ENCODE measurements at places on chromosomes 6 and 20.

DNA sequence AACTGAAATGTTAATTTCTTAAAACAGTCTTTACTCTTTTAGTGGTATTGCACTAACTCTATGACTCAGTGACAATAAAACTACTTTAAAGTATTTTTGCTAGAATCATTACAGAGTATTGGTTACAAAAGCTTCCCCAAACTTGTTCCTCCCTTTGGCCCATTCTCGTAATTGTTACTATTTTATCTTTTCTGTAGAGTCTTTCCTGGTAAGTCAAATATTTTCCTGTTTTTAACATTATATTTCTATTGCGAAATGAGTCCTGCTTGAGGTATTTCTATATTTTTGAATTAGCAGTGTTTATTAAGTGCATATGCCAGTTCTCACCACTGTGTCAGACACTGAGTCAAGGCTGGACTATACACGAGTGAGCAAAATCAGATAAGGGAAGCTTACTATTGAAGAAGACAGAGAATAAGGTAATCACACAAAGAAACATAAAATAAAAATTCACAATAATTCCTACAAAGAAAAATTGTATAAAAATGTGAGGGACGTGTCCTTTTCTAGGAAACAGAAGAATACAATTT is 970.5 kb downstream of the EYS start:
- no peak for DNase-seq

DNA sequence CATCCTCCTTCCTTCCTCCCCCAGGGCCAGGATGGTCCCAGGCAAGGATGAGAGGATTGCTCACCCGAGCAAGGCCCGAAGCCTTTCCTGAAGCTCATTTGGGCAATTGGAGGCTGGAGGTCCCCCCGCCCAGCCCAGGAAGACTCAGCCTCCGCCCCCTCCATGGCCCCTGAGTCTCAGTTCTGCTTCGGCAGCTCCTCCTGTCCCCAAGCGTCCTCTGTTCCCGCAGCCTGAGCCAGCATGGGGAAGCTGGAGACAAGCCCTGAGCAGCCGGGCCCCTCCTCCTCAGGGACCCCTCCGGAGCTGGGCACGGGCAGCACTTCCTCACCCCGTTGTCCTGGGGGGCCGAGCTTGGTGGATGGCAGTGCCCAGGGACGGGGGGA is 26.0 kb downstream of the SLC17A9 start:
- no peak for DNase-seq

DNA sequence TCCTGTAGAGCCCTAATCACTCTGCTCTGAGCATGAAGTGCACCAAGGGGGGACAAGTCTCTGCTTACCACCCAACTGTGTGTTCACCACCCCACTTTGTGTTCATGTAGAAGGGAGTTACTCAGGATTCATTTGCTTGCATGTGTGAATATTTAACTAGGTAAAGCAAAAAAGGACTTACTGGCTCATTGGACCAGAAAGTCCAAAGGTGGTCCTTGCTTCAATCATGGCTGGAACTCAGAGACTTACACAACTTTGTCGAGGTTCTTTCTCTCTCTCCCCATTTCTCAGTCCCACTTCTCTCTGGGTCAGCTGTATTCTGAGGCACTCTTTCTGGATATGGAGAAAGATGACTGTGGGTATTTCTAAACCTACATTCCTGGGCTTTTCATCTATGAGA is 4.0 kb downstream of the TMEM200A start:
- DNase-seq = no peak

- DNase-seq = peak; percentile 58
Measured at GRCh38 chr6:12761376-12762115, 45.0 kb downstream of the PHACTR1 start.

- no peak for DNase-seq
Measured at GRCh38 chr20:56773749-56774148, 144.6 kb downstream of the TFAP2C start.

DNA sequence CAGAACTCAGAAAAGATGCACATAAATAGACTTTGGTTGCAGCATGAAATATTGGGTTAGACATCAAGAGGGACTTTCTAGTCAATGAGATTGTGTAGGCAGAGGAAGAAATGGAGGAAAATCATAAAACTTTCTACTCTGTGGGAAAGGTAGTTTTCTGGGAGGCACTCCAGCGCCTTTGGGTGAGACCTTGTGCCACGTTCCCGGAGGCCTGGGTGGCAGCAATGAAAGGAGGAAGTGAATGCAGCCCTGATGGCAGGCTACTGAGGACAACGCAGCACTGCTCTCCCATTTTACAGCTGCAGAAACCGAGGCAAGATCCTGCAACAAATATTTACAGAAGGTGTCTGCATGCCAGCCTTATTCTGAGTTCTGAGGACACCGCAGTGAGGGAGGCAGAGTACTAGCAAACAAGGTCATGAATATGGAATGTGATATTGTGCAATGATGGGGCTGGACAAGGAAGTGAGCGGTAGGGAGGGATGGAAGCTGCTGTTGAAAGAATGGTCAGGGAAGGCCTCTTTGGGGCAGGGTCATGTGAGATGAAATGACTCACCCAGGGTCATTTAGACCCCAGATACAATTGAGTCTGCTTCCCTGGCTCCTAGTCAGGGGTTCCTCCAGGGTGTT is 159.1 kb downstream of the TFAP2C start:
- peak; percentile 85 for DNase-seq

- no peak for DNase-seq
Measured at GRCh38 chr6:4327841-4328240, 192.5 kb upstream of the ECI2 start.

DNA sequence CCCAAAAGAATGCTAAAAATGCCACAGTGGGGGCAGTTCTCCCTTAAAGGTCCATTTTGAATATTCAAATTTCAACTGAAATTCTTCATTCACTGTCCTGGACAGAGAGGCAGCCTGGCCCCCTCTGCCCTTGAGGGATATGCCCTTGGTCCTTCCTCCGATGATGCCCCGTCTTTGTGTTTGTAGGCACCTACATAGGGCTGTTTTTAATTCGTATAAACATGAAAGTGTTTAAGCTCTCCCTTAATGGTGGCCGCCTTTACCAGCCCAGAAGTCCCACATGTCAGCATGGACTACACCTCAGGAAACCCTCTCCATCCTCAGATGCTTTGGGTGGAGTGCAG is 70.2 kb downstream of the SSR1 start:
- no peak for DNase-seq

GRCh38 chr20:568673-569415 is 25.3 kb upstream of the CSNK2A1 start:
- no peak for DNase-seq

DNA sequence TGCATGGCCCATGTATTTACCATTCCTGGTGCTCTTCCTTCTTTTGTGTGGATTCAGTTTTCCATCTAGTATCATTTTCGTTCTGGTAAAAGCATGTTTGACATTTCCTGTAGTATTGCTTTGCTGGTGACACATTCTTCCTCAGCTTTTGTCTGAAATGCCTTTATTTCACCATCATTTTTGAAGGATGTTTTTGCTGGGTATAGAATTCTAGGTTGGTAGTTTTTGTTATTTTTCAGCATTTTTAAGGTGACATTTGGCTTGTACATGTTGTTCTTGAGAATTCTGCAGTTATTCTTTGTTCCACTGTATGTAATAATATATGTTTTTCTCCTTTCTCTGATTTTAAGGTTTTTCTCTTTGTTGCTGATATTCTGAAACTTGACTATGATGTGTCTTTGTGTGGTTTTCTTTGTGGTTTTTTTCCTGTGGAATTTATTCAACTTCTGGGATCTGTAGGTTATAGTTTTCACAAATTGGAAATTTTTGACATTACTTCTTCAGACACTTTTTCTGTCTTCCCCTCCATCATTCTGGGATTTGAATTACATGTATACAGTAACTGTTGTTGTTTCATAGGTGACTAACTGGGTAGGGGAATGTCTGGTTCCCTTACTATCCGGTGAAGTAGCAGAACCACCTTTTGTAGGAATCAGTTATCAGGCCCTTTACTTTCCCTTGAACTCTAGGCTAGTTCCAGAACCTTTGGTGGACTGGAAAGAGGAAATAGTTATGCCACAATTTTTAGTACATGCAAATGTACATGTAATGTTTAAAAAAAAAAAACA is 30.2 kb downstream of the SNX9 start:
- DNase-seq = no peak

DNA sequence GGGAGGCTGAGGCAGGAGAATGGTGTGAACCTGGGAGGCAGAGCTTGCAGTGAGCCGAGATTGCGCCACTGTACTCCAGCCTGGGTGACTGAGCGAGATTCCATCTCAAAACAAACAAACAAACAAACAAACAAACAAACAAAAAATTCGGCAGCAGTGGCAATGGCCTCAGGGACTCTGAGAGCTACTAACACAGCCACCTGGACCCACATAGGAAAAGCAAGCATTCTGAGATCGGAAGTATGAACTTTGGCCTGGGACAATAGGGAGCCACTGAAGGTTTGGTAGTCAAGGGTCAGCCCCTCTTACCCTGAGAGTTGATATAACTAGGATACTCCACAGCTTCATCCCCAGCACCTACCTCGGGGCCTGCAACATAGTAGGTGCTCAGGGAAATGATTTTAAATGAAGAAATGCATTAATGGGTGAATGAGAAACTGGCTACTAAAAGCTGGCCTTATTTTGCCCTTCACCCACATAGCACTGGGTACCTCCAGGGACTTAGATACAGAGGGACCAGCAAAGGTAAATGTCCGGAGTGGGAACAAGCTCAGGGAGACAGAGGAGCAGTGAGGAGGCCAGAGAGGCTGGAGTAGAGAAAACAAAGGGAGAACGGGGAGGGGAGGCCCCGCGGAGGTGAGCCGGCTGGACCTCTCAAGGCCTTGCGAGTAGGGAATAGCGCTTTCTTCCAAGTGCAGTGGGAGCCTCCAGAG is 46.6 kb upstream of the PTGIS start:
- DNase-seq = no peak

DNA sequence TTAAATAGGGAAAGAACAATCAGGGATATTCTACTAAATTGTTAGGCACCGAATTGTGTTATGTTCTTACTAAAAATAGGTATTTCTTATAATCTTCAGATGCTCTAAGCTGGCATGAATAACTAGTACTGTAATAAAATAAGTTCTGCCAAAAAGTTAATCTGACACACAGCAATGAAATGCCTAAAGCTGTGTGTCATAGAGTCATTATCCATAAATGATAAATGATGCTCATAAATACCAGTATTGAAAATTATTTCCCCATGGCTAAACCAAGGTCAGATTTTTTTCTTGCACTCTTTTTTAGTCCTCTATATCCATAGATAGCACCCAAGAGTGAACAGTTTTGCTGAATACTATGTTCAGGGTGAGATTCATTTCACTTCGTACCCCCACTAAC is 11.7 kb upstream of the PRIM2 start:
- DNase-seq = peak; percentile 47

GRCh38 chr6:163183806-163184205 is 230.7 kb upstream of the QKI start:
- DNase-seq = peak; percentile 24

DNA sequence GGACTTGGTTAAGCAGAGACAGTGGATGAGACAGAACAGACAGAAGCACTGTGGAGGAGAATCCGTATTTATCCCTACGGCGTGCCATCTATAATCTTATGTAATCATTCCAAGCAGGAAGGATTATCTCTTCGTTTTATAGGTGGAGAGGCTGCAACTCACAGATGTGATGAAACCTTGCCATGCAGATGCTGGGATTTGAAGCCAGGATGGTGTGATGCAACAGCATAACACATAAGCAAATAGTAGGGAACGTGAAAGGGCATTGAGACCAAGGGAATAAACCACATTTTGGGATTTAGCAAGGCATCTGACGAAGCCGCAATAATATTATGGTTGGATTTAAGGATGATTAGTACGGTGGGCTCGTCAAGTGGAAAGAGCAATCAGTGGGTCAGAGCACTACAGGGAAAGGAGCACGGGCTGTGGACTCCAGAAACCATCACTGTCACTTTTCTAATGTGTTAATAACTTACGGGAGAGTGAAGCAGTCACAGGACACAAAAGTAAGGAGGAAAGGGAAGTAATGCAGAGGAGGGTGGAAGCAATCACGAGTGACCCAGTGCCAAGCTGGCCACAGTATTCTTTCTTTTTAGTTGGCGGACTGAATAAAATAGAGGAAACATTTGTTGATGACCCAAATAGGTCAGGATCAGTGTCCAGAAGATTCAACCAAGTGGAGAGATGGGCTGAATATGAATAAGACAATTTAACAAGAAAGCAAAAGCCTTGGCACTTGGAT is 119.6 kb upstream of the EDN1 start:
- no peak for DNase-seq

- no peak for DNase-seq
Measured at GRCh38 chr6:162313922-162314660, 413.5 kb downstream of the PRKN start.

GRCh38 chr6:169340395-169340794 is 86.7 kb upstream of the THBS2 start:
- peak; percentile 81 for DNase-seq

DNA sequence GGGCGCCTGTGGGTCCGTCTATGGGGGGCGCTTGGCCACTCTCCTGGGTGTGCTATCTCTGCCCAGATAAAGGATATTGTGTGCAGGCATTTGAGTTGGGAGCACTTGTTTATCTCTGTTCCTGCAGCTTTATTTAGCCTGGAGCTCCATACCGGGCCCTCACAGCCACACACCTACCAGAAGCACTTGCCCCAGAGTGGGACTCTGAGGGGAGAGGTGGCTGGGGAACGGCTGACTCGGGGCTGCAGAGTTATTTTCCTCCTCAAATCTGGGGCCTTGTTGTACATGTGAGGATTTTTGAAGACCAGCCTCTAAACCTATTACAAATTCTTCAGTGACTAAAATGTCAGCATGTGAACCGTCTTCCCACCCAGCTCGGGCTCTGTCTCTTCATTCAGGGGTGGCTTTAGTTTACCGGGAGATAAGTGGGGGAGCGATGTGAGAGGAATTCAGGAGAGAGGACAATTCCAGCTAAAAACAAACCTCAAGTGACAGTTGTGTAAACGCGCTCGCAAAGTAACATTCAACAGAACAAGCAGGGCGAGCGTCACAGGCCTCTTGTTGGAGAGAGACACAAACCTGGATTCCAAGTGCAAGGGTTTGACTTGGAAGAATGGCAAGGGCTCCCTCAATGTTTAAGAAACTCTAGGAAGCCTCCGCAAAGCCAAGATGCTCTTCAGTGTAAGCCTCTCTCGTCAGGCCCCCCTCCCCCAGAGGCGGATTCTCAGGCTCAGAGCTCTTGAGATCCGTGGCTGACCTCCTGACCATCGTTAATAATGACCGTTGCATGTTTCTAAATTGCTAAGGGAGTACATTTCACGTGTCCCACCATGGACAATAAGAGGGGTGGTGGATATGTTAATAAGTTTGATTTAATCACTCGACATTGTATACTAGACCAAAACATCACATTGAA is 548.9 kb downstream of the QKI start:
- DNase-seq = no peak

DNA sequence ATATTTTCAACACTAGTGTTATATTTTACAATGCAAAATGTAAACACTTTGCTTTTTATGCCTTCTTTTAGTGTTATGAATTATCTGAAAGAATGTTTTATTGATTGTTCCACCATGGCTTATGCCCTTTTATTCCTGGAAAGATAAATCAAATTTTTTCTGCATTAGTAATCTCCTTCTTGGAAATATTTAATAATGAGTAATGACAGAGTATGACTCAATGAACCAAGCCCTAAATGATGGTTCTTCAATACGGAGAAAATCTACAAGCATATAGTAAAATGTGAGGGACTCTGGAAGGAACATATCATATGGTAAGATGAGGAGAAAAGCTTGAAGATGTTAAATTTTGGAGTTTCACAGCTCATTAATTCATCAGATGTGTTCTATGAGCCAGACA is 929.6 kb downstream of the C6orf118 start:
- no peak for DNase-seq
